ENCODE measurements at places on chromosomes 13 and 19.

DNA sequence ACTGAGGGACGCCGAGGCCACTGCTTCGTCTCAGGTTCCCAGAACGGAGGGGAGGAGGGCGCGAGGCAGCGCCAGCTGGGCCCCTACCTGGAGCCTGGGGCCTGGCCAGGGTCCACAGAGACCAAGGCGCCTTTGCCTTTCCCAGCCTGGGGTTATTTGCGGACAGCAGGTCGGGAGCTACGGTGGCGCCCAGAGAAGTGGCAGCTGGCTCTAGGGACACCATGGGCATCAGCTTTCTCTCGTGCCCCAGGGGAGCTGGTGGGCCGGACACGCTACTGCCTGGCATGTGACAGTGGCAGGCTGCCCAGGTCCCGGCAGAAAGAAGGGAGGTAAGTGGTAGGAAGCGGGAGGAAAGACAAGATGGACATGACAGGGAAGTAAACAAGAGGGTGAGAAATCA is 19.0 kb downstream of the AKT2 start:
- DNase-seq: no peak

DNA sequence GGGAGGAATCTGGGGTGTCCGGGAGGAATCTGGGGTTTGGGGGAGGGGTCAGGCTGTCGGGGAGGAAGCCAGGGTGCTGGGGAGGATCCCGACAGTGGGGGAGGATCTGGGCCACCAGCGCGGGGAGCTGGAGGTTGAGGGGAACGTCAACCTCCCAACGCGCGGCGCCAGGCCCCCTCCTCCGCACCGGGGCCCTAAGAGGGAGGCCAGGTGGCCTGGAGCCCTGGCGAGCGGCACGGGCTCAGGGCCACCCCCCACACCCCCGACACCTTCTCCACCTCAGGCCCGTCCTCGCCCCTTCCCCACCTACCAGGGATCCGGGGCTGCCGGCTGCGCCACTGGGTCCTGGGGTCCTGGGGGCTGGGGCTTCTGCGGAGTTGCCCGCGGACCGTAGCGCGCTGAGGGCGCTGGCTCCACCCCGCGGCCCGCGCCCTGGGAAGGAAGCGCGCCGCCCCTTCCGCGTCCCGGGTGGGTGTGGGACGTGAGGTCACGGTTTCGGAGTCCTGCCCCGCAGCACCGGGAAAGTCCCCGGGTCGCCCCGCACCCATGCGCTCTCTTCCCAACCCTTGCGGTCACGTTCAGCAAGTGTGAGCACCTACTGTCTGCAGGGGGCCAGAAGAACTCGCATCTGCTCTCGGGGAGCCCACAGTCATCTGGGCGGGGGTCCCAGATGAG is at the start of gene TICAM1:
Gene TICAM1 (minus strand): TSS at position 409 of the 675 bp plus-strand sequence. CDS start 13,335 bp downstream, outside the sequence.
- peak; percentile 57 for DNase-seq

GRCh38 chr13:110454227-110454859 is 107.2 kb downstream of the RAB20 start:
- DNase-seq: no peak

GRCh38 chr19:43444531-43445287 is 20.7 kb downstream of the LYPD3 start:
- no peak for DNase-seq

DNA sequence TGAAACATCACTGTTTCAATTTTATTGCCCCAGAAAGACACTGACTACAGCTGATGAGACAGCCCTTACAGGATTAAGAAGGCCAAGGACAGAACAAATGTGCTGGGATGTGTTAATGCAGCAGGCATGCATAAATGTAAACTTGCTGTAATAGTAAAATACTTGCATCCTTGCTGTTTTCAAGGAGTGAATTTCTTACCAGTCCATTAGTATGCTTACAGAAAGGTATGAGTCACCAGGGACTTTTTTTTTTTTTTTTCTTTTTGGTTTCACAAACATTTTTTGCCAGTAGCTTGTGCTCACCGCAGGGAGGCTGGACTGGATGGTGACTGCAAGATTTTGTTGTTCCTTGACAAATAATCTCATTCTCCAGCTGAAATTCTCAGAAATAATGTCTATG is 55.1 kb downstream of the GPR180 start:
- DNase-seq: no peak

DNA sequence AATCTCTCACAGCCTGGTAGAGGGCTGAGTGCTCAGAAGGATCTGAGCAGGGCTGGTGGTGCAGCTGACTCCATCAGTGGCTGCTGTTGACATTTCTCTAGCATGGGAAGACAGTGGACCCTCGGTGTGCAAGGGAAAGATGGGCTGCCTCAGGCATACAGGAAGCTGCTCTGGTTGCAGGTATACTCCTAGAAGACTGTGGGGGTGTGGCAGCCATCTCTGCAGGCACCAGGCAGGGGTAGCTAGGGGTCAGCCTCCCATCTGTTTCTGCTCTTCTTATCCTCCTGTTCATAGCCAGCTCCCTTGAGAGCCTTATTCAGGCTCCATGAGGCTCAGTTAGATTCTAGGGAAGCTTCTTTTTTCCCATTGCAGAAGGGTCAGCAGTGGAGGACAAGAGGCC is 475.5 kb downstream of the TSHZ3 start:
- DNase-seq: no peak

- no peak for DNase-seq
These were observed 18.1 kb downstream of the MEGF8 start for GRCh38 chr19:42343344-42344110.

DNA sequence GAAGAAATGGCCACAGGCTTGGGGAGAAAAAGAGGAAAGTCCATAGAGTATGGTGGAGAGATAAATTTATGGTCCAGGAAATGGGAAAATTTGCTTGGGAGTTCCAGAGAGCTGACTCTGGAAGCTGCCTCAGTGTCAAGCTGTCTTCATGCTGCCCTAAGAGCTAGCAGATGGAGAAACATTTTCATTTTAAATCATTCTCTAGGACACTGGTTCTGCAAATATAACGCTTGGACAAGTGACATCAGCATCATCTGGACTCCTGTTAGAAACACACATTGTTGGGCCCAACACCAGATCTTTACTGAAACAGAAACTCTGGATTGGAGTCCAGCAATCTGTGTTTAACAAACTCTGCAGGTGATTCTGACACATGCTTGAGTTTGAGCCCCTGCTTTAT is 592.0 kb upstream of the KLF12 start:
- DNase-seq: no peak

- no peak for DNase-seq
These were observed 81.6 kb downstream of the DPF1 start for GRCh38 chr19:38142176-38143035.

All from activated CD4-positive, CD25-positive, alpha-beta regulatory T cell treated with anti-CD3 and anti-CD28 coated beads, Interleukin-2, amount 50 U/mL, for 16 hours (primary cell).